RWPE2 (cell line): ENCODE measurements at places on chromosomes 5 and 9.

GRCh38 chr9:107176436-107177151 lies 106.5 kb upstream of the RAD23B start:
- DNase-seq, result no peak

- no peak for DNase-seq
Measured at GRCh38 chr5:75286211-75286773, 49.6 kb upstream of the ANKRD31 start.

- no peak for DNase-seq
Measured at GRCh38 chr5:136188859-136189258, 4.1 kb downstream of the SMIM32 start.

DNA sequence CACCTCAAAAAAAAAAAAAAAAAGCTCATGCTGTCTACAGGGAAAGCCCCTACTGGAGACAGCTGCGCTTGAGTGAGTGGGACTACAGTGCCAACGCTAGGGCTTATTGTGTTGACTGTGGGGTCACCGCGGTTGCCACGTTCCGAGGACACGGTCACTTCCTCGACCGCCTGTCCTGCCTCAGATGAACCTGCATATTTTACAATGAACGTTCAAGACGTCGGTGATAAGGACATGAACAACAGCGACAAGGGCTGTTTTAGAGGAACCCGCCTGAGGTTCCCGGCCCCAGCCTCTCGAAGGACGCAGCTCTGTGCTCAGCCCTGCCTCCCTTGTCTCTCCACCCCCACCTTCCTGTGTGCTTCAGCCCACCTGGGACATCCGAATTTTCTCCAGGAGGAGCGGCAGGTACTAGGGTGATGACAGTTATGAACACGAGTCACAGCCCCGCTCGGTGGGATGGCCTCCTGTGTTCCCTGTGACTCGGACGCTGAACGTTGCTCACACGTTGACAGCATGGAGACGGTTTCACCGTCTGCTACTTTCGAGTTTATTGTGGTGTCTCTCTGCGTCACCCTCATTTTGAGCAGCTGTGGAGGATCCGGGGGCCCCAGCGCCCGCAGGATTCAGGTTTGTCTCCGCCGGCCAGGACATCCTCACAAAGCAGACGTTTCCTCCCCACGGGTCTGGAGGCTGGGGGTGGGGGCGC lies 11.3 kb upstream of the DIPK1B start:
- DNase-seq, result no peak

DNA sequence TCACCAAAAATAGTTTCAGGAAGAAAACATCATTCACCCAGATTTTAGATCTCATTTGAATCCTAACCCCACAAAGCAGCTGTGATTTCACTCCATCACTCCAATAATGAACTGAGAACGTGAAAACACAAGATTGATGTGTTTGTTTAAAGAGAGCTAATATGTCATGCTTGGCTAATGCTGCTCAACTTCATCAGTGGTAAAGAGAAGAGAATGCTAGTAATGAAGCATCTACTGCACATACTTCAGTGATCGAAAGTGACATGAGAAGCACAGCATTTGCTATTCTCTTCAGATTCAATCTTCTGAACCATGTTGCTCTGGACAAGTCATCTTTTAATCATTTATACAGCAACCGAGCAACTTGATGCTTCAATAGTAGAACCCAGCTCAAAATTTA lies 874.7 kb downstream of the EFNA5 start:
- no peak for DNase-seq

DNA sequence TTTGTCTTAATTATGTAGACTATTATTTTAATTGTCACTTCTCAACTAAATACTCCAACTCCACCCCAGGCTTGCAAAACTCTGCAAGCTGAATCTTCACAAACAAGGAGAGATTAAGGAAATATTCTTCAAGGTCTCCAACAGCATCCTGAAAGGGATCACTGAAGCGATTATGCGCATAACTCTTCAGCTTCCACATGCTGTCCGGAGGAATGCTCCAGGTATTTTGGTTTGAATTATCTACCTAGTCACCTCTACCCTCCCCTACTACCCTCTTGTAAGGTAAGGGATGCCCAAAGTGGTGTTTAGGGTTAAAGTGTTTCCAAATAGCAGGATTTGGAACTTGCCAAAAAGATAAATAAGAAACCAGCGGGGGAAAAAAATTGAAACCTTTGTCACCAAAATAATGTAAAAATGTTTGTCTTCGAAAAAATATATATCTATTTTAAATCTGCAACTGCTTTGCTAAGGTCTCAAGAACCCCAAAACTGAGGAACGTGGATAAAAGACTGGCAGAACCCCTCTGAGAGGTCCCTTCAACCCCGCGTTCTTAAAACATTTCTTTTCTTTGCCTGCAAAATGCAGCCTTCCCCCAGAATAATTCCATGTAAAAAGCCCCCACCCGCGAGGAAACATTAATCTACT lies 11.6 kb downstream of the PTCH1 start:
- no peak for DNase-seq

DNA sequence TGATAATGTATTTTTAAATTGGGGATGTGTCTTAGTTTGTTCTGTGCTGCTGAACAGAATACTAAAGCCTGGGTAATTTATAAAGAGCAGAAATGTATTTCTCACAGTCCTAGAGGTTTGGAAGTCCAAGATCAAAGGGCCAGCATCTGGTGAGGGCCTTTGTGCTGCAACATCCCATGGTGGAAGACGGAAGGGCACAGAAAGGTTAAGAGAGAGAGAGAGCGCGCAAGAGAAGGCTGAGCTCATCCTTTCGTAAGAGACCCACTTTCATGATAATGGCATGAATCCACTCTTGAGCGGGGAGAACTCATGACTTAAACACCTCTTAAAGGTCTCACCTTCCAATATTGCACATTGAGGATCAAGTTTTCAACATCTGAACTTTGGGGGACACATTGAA lies 79.1 kb upstream of the GOLM1 start:
- DNase-seq, result no peak

- no peak for DNase-seq
Measured at GRCh38 chr9:129717991-129718390, 34.9 kb downstream of the PTGES start.

- no peak for DNase-seq
Measured at GRCh38 chr9:16001856-16002255, 449.0 kb downstream of the CCDC171 start.

DNA sequence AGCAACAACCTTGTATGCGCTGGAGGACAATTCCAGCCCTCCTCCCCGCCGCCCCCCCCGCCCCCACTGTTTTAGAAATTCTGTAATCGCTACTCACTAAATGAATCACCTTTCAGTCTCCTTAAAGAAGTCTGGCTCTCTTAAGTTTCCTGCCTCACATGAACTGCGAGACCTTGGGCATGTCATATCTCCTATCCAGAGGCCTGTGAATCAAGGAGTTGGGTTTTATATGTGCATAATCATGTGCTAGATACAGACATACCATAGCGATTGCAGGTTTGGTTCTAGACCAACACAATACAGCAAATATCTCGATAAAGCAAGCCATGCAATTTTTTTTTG lies 337 bp upstream of the DMAC1 start:
- no peak for DNase-seq

- no peak for DNase-seq
Measured at GRCh38 chr9:70125621-70126263, 82.1 kb downstream of the MAMDC2 start.

DNA sequence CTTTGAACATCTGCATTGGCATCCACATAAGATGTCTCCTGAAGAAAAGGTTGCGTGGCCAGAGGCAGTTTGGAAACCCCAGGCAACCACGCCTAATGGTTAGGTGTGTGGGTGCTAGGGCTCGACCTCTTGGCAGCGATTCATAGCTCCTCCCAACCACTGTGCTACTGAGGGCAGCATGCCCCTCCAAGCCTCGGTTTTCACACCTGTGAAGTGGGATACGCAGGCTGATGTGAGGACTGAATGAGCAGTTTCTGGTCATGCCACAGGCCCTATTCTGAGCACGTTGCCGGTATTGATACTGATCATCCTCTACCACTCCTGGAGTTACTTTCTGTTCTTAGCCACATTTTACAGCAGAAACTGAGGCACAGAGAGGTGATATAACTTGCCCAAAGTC lies 19.1 kb downstream of the NDST1 start:
- no peak for DNase-seq

- DNase-seq, result no peak
Measured at GRCh38 chr9:35690294-35690613, 529 bp upstream of the TPM2 start.

GRCh38 chr9:121788686-121789366 lies 137.4 kb downstream of the DAB2IP start:
- DNase-seq, result no peak

DNA sequence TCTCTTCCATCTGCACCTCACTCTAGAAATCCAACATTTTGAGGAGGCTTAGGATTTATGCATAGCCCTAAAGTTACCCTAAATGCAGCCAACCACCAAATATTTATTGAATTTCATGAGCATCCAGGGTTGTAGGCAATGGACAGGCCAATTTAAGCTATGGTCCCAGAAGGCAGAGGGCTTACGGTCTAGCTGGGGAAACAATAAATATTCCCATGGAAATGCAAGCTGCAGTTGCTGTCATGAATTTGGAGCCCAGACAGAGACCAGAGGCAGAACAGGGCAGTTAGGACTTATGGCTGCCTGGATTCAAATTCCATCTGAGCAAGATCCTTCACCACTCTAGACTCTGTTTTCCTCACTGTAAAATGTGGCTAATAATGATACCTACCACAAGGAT lies 9.1 kb upstream of the INSYN2B start:
- DNase-seq, result no peak

GRCh38 chr9:112586599-112587155 lies 100.0 kb downstream of the KIAA1958 start:
- no peak for DNase-seq

DNA sequence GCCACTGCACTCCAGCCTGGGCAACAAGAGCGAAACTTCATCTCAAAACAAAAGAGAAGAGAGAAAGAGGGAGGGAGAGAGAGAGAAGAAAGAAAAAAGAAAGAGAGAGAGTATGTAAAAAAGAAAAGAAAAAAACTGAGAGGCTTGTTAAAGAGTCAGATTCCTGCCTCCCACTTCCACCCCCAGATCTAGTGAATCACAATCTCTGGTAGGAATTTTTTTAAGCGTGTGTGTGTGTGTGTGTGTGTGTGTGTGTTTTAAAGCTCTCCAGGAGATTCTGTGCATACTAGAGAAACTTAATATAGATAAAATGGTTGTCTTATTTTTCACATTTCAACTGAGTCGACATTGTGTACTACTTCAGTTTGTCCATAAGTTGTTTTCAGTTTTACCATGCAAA lies 32.0 kb downstream of the SAR1B start:
- DNase-seq, result no peak

- DNase-seq, result no peak
Measured at GRCh38 chr9:100058699-100059579, 39.9 kb downstream of the ERP44 start.

- no peak for DNase-seq
Measured at GRCh38 chr9:125672876-125673275, 34.1 kb downstream of the MAPKAP1 start.

DNA sequence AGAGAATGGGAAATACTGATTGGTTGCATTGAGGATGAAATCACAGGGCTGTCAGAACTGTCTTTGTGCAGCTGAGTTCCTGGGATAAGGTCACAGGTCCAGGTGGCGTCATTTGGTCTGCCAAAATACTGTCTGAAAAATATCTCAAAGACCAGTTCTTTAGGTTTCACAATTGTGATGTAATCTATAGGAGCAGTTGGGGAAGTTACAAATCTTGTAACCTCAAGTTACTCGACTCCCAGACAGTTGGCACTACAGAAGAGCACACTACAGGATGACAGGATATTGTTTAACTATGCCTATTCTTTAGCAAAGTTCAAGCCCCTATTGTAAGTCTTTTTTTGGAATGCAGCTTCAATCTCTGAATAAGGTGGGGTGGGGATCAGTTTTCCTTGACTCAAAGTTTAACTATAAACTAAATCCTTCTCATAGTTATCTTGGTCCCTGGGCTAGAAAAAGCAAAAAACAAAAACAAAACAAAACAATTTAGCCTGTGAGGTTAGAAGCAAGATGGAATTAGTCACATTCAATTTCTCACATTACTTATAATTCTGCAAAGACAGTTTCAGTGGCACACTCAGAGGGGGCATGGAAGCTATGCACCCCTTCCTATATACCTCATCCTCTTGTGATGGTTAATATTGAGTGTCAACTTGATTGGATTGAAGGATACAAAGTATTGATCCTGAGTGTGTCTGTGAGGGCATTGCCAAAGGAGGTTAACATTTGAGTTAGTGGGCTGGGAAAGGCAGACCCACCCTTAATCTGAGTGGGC lies 276.0 kb downstream of the AUH start:
- DNase-seq, result no peak

DNA sequence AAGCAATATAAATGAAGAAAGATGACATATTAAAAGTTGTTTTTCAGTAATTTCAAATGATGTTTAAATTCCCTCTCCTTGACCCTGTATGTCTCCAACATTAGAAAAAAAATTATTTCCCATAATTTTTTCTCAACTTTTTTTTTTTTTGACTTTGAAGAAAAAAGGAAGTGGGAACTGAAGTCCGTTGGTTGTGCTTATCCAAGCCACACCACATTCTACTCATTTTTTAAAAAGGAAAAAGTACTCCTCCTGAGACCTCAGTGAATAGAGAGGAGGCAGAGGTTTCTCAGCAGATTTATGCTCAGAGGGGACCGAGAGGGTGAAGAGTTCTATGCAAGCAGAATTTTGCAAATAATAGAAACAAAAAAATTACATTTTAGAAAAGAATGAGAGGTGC lies 123.3 kb downstream of the PCSK5 start:
- DNase-seq, result no peak

- DNase-seq, result peak; percentile 39
Measured at GRCh38 chr5:176742246-176743105, 67.9 kb upstream of the UNC5A start.

DNA sequence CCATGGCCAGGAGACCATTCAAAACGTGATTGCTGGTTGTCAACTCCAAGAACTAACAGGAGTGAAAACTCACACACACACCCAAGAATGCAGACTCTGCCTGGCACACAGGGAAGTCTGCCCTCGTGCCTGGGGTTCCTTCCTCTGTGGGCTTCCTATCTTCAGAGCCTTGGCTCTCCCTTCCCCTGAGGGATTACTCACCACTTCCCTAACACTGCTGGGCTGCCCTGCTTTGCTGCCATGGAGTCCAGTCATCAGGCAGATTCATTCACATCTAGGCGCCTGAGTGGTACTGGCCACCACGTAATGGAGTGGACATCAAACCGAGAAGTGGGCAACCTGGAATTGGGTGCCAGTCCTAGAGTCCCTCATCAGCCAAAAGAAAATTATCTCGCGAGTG lies 76.4 kb upstream of the PRSS3 start:
- no peak for DNase-seq

DNA sequence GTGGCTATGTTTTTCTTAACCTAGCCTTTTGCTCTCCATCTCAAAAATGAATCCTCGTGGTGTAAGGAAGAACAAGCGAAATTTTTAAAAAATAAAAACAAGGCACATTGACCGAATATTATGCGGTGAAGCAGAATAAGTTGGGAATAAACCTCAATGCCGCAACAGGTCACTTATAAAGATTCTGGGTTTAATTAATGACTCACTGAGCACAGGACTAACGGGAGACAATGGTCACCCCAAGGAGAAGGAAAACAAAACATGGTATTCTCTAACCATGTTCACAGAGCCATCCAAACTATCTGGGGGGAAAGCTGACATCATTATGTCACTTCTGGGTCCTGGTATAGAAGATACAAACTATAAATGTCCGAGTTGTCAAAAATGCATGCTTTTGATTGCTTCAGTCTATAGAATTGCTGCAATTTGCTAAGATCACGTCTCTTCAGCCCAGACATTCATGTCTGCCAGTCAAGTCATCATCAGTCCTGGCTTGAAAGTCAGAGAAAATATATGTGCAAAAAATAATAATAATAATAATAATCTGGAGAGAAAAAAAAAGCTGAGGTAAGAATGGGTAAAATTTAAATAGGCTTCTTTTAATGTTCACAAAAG lies 280.6 kb downstream of the NR2F1-AS1 start:
- no peak for DNase-seq
